Germinal center (tissue), 1 donor: ENCODE measurements at places on chromosomes 11 and 22.

DNA sequence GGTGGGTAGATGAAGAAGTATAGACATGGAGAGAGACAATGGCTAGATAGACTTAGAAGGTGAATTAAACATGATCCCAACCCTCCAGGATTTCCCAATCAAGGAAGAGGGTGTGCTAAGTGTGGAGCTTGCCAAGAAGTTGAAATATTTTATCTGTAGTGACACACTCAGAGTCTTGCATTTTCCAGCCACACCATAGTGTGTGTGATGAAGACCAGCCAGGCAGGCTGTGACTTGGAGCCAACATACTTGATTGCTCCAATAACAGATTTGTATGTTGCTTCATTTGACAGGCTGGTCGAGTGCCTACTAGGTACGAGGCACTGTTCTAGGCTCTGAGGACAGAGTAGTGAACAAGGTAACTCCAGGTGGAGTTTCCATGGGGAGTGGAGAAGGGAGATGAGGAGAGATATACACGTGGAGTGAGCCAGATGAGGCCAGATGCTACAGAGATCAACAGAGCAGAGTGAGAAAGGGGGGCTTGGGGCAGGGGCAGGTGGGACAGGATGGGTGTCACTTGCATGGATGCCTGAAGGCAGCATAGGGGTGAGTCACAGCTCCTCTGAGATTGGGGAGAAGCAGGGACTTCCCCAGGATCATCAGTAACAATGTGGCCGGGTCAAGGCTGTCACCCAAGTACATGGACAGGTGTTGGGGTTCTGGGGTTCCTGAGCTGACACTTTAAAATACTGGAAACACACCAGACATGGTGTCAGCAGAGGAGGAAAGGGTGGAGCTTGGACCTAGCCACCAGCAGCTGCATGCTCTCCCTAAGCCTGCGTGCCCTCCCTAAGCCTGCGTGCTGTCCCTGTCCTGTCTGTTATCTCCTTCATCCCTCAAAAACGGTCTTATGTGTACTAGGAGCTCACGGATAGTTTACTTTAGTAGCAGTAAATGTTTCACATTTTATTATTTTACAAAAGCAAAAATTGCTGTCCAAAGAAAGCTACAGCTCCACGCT lies 23.6 kb downstream of the PDGFB start:
- DNase-seq, result no peak

DNA sequence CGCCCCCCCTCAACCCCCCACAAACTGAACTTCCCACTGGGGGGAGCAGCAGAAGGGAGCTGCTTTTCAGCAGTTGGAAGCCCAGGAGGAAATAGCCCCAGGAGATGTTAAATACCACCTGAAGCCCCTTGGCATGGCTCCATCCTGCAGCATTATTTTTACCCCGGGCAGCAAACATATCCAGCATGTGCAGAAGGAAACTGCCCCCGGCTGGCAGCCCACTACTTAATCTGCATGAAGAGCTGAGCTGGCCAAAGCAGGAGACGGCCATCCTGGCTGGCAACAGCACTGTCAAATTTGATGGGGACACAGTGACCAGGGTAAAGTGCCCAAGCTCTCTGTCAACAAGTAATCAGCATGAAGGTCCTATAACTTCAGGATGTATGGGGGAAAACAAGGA lies 32.0 kb downstream of the BUD13 start:
- no peak for DNase-seq

DNA sequence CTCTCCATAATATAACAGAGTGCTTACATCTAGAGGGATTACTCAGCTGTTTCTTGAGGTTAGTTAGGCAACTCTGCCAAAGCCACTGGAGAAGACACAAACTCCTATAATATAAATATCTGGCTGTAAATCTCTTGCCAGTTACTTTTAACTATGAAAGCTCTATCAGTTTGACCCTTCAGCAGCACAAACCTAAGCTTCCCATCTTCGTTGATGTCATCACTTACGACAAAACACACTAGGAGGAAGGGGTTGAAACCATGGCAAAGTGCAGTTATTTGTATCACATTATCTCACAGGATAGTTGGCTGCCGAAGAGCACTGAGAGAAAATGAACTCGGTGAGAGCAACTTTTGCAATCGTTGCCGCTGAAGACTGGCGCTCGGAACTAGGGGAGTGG lies 922.1 kb downstream of the OPCML start:
- DNase-seq, result no peak

- no peak for DNase-seq
These were observed 612.2 kb downstream of the CNTN5 start for GRCh38 chr11:99632969-99633368.

GRCh38 chr11:34213366-34213765 lies 107.9 kb downstream of the NAT10 start:
- DNase-seq, result no peak

GRCh38 chr11:1771700-1772099 lies 8.0 kb upstream of the CTSD start:
- no peak for DNase-seq

GRCh38 chr22:43110444-43110926 lies at the start of gene BIK:
TSS of gene BIK (plus strand) at chr22:43110750. CDS start at chr22:43124023, 13,273 bp downstream.
- DNase-seq, result peak; percentile 82

DNA sequence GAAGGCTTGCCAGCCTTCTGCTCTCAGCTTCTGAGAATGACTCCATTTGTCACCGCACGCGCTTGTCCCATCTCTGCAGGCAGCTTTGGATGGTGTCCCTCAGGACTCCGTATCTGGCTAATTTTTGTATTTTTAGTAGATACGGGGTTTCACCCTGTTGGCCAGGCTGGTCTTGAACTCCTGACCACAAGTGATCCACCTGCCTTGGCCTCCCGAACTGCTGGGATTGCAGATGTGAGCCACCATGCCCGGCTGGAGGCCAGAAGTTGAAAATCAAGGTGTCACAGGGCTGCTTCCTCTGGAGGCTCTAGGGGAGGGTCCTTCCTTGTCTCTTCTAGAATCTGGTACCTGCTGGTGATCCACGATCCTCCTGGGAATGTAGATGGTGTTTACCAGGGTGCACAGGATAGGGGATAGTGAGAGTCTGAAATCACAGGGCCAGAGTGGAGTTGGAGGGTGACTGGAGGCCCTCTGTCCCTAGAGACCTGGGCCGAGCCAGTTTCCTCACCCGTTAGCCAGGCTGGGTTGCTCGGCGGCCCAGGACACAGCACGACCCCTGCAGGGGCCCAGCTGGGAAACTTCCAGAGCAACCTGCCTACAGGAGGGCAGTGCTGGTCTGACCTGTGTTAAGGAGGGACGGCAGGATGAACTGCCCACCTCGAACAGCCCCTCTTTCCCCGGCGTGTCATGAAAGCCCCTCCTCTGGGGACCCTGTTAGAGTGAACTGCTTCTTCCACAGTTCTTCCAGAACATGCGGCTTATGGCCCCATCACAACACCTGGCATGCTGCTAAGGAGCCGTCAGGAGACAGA lies 48.9 kb upstream of the SHANK2 start:
- DNase-seq, result no peak

GRCh38 chr11:14141676-14142075 lies 179.2 kb downstream of the SPON1 start:
- no peak for DNase-seq

GRCh38 chr11:68582416-68583040 lies 101.8 kb upstream of the GAL start:
- DNase-seq, result no peak

GRCh38 chr11:34960277-34960676 lies 43.9 kb downstream of the PDHX start:
- no peak for DNase-seq

GRCh38 chr11:119694334-119694733 lies 34.7 kb downstream of the NECTIN1 start:
- no peak for DNase-seq

DNA sequence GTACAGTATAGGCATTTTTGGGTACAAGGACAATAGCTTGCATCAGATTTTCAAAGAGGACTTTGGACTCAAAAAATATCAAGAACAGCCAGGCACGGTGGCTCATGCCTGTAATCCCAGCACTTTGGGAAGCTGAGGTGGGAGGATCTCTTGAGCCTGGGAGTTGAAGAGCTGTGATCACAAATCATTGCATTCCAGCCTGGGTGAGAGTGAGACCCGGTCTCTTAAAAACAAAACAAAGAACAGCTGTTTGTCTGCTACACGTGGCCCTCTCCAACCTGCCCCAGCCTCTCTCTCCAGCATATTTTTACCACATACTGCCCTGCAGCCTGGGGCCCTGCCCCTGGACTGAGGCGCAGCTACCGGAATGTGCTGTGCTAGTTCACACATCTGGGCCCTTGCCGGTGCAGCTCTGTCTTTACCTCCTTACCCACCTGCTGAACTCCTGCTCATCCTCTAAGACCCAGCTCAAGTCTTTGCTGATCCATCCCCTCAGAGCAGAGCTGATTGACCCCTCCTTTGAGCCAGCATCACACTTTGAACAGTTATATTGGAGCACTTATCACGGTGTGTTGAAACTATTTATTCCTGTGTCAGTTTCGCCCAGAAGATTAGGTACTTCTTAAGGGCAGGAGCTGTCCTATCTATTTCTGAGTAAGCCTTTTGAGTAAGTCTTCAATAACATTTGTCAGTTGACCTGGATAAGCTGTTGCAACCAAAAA lies 29.4 kb downstream of the GRIK4 start:
- DNase-seq, result no peak

DNA sequence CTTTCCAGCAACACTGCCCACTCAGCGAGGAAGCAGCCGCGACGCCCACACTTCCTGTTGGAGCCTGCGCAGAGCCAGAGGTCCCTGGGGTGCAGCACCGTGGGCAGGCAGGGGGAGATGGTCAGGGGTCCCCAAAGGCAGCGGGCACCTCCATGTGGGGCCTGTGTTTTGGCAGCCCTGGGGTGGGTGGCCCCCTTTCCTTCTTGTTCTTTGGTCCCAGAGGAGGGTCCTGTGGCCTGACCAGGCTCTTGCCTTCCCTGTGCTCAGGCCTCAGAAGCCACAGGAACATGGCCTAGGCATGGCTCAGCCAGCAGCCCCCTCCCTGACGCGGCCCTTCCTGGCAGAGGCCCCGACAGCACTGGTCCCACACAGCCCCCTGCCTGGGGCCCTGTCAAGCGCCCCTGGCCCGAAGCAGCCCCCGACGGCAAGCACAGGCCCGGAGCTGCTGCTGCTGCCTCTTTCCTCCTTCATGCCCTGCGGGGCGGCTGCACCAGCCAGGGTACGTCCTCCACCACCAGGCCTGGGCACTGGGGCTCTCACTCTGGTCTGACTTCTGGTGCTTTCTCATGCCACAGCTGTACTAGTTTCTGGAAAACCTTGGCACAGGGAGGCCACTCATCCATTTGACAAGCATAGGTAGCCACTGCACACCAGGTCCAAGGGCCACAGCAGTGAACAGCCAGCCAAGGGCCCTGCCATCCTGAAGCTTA lies 47.1 kb downstream of the PISD start:
- DNase-seq, result no peak

- DNase-seq, result no peak
These were observed 24.8 kb downstream of the RNF169 start for GRCh38 chr11:74773476-74773875.

GRCh38 chr11:1396375-1396841 lies 6.7 kb downstream of the BRSK2 start:
- DNase-seq, result no peak

DNA sequence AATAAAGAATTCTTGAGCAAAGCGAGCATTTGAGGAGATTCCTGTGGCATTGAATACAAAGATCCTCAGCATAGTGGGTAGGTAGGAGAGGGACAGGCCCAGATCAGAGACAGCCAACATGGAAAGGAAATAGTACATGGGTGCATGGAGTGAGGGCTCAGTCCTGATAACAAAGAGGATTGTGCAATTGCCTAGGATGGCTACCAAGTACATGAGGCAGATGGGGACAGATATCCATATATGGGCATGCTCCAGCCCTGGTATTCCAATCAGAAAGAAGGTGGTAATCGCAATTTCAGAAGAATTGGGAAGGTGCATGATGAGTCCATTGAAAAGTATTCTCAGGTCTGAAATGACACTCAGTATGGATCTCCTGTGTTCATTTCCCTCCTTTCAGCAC lies 8.6 kb downstream of the OR51T1 start:
- DNase-seq, result no peak

DNA sequence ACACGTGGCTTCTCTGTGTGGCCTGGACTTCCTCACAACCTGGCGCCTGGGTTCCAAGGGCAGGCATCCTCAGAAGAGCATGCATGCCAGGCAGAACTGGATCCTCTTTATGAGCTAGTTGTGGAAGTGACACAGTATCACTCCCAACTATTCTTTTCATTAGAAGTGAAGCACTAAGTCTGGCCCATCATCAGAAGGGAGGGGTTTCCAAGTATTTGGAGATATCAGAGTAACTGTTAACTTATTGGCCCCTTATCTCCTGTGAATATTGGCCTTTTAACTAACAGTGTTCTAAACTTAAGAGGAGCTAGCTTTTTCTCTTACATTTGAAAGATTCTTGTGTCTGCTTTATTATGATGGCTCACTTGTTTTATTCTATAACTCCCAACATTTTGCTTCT lies 35.5 kb downstream of the FDX1 start:
- DNase-seq, result no peak

- DNase-seq, result no peak
These were observed 322.8 kb upstream of the SYN3 start for GRCh38 chr22:33380789-33381530.
